ENCODE measurements at places on chromosomes 2 and 18.
A peak's percentile ranks its signal among the peaks of the same experiment; 100 is the strongest.

GRCh38 chr2:175136334-175137215, 31.4 kb downstream of the ATF2 start:
- DNase-seq = no peak

DNA sequence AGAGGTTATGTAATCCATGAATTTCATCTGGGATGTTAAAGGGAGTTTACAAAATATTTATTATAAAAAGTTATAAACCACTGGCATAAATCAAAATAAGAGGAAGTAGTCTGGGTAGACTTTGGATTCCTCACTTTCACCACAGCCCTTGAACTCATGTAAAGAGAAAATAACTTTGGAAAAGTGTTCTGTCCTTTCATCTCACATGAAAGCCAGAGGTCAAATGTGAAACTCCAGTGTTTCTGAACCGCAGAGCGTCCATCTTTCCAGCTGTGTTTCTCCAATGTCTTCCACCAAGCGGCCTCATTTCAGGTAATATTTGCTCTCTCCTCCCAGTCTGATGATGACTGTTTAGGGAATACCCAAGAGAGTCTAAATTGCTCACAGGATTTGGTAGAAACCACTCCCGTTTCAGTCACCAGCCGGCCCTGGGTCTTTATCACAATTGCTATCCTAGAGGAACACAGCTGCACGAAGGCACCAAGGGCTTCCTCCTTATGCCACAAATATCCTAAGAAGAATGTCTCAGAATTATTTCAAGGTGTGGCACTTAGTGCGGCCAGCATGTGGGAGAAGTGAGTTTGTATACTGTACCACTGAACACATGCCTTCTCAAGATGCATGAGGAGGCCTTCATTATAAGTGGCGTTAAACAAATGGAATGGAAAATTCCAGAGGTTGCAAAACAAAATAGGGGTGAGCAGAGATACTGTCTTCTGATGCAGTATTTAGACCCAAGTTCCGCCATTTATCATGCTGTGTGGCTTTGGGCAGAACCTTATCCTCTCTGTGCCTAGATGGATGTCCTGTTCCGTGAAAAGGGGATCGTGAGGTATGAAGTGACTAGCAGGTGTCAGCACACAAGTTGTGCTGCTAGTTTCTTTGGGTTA, 63.8 kb downstream of the ACTR2 start:
- DNase-seq = no peak

GRCh38 chr18:58087928-58088690, 44.1 kb downstream of the NEDD4L start:
- DNase-seq = no peak

GRCh38 chr2:219218732-219219701, at the start of gene ABCB6:
Gene ABCB6, minus strand, starts transcription at chr2:219218958. Its CDS starts 285 bp downstream, at chr2:219218673.
- DNase-seq = peak; percentile 88

- no peak for DNase-seq
These were observed 305.9 kb upstream of the TMEFF2 start for GRCh38 chr2:192500550-192501200.

DNA sequence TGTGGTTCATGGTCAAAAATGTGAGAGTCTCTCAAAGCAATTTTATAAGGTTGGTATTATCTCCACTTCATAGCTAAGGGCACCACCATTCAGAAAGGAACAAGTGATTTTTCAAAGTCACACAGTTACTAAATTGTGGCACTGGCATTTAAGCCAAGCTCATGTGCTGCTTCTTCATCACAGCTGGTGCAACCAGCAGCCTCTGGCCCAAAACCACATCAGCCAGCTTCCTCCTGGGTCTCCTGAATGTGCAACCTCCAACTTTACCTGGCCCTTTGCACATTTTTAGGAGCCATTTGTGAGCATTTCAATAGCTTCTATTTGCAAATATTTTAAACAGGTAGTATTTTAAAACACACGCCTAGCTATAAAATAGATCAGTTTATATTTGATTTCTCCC, 293.7 kb downstream of the BCL11A start:
- no peak for DNase-seq

GRCh38 chr18:34773378-34773777, 63.3 kb downstream of the DTNA start:
- no peak for DNase-seq

DNA sequence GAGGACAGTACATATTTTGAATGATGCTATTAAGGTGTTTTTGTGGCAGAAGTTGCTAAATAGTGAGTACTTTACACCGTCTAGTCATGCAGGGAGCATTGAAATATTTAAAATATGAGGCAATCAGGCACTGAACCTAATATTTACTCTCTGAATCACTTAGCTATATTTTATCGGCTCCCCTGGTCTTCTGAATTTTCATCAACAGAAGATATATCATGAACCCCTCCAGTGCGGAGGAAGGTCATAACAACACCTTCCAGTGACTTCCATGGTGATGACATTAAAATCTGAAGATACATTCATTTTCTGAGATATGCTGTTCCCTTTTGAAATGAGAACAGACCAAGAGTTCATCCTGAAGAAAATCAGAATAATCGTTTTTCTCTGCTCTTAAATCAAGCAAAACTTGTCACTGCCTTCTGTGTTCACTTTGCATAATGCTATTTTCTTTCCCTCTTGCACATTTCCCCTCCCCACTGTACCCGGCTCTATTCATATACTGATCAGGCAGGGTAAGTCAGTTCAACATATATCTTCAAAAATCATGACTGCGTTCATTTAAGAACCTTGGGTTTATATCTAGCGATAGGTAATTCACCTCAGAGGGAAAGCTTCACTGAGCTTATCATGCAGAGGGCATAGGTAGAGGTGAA, 729.9 kb upstream of the GYPC start:
- DNase-seq = no peak

DNA sequence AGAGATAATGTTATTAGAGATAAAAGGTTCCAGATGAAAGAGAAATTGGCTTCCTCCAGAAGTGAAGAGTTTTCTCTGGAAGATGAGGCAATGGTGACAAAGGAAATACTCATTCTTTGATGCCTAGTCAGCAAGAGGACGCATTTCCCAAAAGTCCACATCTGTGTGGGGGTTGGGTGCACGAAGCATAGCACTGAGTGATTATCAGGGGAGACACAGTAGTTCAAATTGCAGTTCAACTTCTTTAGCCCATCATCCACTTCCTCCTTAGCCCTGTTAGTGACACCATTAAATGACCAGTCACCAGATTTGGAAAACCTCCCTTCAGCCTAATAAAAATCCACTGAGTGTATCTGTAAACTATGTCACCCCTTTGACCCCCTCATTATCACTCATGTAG, 80.9 kb upstream of the PHLPP1 start:
- no peak for DNase-seq

DNA sequence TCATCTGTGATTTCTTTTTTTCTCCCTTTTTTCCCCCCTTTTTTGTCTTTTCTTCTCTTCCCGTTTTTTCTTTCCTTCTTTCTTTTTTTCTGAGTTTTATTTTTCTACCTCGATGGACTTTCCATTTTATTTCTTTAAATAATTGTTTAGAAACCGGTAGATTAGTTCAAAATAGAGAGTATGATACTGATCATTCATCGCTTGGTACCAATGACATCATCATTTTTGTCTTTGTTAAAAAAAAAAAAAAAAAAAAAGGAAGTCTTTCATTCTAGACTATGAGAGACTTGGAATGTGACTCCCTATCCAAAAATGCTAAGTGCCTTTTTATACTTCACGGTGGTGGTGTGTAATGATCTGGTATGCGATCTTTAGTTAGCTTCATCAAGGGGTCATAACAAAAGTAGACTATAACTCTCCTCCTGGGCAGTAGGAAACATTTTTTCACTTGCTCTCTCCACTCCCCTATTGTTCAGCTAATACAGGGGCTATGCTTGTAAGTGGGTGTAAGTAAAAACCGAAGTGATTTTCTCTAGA, 1517.5 kb upstream of the ZEB2 start:
- DNase-seq = no peak

DNA sequence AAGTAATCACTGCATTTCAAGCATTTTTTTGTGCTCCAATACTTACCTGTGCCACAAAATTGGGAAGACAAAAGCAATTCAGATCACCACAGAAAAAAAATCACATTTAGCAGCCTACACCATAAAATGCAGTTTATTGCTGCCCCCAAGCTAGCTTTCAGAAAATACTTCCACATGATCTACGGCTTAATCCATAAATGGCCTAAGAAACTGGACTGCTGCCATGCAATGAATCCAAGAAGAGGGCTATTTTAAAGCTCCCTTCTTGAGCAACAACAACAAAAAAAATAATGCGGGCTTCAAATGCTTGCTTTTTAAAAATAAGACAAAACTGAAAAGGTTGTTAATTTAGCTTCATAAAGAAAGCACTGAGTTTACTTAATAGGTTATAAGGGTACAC, 272.3 kb downstream of the RAD51AP2 start:
- DNase-seq = no peak

GRCh38 chr18:46474487-46475389, 182.3 kb downstream of the LOXHD1 start:
- no peak for DNase-seq

- DNase-seq = no peak
These were observed 9.1 kb downstream of the CNNM4 start for GRCh38 chr2:96769814-96770213.

- DNase-seq = no peak
These were observed 853.8 kb downstream of the TMEM182 start for GRCh38 chr2:103615611-103616105.

- no peak for DNase-seq
These were observed 14.4 kb upstream of the STON1 start for GRCh38 chr2:48515513-48515985.

DNA sequence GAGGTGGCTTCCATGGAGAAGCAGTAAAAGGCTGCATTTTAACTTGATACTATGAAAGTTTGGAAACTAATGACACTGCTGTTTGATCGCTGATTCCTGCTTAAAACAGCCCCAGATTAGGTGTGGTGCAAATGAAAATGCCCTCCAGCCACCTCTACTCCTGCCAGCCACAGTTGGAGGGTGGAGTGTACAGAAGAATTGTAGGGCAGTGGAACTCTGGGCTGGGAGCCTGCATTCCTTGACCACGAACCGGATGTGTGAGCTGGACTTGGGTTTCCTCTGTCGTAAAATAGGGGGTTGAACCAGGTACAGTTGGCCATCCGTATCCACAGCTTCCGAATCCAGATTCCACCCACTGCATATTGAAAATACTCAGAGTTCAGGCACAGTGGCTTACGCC, 84.6 kb upstream of the RFX8 start:
- DNase-seq = no peak

DNA sequence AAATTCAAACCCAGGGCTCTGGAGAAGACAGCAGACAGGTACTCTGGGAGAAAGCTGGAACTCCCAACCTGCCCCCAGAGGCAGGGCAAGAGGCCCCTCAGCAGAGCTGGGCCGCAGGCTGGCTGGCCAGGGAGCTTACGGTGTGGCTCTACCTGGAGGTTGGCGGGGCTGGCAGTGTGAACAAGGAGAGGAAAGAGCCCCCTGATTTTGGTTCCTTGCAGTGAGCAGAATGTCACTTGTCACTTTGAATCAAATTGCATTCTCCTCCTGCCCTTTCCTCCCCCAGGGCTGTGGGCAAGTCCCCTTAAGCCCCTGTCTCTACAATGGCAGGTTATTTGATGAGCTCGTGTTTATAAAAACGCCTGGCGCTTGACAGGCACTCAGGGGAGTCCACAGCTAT, 32.6 kb downstream of the MYO7B start:
- no peak for DNase-seq

DNA sequence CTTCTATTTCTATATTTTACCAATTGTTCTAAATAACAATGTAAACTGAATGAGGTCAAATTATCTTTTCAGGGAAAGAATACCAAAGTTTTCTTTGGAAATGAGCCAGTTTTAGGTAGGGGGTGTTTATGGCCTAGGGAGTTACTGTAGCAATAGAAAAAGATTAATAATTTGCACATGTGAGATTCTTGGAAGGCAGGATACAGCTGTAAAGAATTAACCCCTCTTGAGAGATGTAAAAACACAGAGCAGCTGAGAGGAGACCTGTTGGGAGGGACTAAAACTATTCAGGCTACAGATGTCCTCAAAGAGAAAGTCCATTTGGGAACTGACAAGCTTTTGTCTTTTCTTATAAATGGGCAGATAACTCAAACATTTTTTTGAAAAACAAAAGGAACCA, 182.2 kb downstream of the FIGN start:
- DNase-seq = no peak

DNA sequence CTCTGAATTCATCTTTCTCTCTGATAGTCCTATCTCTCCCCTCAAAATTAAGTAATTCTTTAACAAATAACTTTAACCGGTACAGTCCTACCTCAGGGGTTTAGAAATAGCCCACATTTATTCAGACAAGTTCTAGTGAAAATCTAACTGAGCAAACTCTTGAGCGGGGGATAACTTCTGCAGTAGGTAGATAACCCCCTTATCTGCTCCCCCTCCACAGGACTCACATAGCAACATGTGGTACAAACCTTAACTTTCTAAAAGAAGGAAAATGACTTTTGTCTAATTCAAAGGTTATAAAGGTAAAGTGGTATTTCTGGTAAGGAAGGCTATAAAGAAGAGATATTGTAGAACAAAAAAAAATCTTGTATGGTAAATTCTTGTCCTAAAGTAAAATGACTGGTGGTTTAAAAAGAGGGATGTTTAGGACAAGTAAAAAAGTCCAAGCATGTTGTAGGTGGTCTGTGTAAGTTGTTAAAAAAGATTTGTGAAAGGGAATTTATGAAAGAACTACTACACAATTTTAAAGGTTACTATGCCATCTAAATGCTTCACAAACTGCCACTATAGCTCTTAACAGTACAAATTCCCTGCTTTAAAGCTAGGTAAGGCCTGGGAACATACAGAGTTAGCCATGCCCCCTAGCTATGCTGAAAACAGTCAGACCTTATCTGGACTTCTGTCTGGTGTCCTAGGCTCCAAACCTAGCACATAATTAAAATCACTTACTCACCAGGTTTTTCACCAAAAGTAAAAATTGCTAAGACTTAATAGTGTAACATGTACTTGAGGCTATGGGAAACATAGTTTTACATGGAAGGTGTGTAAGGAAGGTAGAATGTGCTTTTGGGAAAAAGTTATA, 8.1 kb upstream of the RPIA start:
- DNase-seq = no peak

- DNase-seq = no peak
These were observed 199.9 kb downstream of the HDAC4 start for GRCh38 chr2:239200646-239201530.

DNA sequence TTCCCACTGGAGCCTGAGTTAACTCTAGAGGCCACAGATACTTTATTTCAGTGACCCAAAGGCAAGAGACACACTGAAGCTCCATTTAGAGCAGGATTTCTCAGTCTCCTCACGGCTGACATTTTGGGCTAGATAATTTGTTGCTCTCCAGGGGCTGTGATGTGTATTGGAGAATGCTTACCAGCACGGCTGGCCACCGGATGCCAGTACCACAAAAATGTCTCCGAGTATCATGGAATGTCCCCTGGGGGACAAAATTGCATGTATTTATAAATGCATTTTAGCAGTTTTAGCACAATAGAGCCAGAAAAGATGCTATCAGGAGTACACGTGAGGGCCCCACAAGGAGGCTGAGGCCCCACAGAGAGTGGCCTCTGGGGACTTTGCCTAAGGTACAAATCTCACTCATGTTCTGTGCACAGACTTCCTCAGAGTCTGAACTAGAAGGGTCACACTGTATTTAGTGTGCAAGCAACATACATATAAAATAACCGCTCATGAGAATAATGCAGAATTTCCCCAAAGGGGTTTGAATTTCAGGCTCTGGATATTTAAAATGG, 20.5 kb upstream of the DCC start:
- no peak for DNase-seq

- DNase-seq = no peak
These were observed 81.8 kb upstream of the TGIF1 start for GRCh38 chr18:3368193-3368592.

- DNase-seq = no peak
These were observed 116.4 kb upstream of the FANCL start for GRCh38 chr2:58357521-58357920.

- no peak for DNase-seq
These were observed 417.9 kb downstream of the TGIF1 start for GRCh38 chr18:3867864-3868311.
